ENCODE measurements at places on chromosomes 1 and 21. TPM values are rescaled to one million over a fixed set of nuclear protein-coding genes. Genes with fewer than 3 reads are reported as not detected.

GRCh38 chr1:98045211-98045766, 124.5 kb upstream of the DPYD start:
- peaks cover 87% of the 10 kb centered on the region for H3K27me3 ChIP-seq
- DNase-seq = peak; percentile 59
- no peaks in the 10 kb centered on the region for H3K36me3 ChIP-seq
- H3K4me1 ChIP-seq = peaks cover 32% of the 10 kb centered on the region
- no peak overlapping the region for H3K27ac ChIP-seq

DNA sequence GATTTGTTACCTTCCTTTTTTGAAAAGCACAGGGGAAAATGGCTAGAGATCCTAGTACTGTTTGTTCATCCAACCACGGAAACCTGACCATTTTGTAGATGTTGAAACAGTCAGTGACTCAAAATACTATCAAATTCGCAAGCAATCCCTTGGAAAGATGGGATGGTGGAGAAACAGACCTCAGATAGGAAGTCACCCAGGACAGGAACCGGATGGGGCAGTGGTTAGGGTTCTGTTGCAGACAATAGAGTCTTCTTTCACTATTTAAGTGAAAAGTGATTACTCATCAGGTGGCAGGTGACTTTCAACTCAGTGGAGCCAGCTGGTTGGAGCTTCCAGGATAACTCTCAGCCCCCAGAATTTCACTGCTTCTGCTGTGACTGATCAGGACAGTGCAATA, 17.0 kb downstream of the LHX4 start:
- peaks cover 33% of the 10 kb centered on the region for H3K4me1 ChIP-seq
- H3K36me3 ChIP-seq = no peaks in the 10 kb centered on the region
- H3K27me3 ChIP-seq = no peaks in the 10 kb centered on the region
- H3K4me3 ChIP-seq = no peak overlapping the region
- H3K27ac ChIP-seq = no peak overlapping the region
- DNase-seq = no peak

- no peaks in the 10 kb centered on the region for H3K27me3 ChIP-seq
- no peak overlapping the region for H3K27ac ChIP-seq
- no peaks in the 10 kb centered on the region for H3K4me1 ChIP-seq
- H3K4me3 ChIP-seq = no peak overlapping the region
- DNase-seq = no peak
- H3K36me3 ChIP-seq = no peaks in the 10 kb centered on the region
These were observed 14.7 kb downstream of the TMCO1 start for GRCh38 chr1:165753934-165754333.

DNA sequence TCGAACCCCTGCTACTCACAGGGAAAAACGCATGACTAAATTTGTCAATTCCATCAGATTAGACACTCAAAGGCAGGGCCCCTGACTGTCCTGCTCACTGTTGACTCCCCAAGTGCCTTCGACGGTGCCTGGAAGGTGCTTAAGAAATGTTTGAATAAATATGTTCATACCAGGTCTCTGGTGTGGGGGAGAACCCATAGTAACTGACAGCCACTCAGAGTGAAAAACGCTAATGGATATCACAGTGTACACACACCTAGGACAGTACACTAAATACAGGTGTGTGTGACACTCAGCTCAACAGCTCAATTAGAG, 39.7 kb upstream of the WASF2 start:
- no peak overlapping the region for H3K4me3 ChIP-seq
- DNase-seq = no peak

DNA sequence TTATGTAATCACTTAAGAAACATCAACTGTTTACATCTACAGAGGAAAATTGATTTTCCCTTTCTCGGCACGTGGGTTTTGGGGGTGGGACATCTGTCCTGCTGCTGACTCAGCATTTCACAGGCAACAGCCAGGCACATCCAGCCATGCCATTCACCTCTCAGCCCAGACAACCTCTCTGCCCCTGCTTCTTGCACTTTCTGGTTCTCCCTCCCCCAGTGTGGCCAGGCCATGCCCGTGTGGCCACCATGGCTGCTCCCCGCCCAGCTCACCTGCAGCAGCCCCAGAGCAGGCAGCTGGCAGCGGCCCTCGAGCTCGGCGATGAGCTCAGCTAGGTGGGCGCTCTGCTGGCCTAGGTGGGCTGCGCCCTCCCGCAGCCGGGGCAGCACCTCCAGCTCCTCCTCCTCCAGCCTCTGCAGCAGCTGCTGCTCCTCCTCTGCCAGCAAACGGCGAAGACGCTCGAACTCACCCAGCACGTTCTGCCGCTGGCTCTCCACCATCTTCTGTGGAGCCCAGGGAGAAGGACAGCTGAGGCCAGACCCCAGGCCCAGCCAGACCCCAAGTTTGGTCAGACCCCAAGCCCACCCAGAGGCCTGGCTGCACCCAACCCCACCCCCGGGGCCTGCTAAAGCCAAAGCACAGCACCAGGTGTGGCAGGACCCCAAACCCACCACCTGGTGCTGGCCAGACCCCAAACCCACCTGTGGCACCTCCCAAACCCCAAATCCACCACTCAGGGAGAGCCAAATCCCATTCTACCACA, 5.8 kb downstream of the TRIM11 start:
- no peaks in the 10 kb centered on the region for H3K27me3 ChIP-seq
- DNase-seq = no peak

GRCh38 chr1:113692342-113692741, 66.9 kb downstream of the PHTF1 start:
- H3K4me3 ChIP-seq = no peak overlapping the region
- DNase-seq = no peak
- no peak overlapping the region for H3K27ac ChIP-seq
- no peaks in the 10 kb centered on the region for H3K4me1 ChIP-seq

DNA sequence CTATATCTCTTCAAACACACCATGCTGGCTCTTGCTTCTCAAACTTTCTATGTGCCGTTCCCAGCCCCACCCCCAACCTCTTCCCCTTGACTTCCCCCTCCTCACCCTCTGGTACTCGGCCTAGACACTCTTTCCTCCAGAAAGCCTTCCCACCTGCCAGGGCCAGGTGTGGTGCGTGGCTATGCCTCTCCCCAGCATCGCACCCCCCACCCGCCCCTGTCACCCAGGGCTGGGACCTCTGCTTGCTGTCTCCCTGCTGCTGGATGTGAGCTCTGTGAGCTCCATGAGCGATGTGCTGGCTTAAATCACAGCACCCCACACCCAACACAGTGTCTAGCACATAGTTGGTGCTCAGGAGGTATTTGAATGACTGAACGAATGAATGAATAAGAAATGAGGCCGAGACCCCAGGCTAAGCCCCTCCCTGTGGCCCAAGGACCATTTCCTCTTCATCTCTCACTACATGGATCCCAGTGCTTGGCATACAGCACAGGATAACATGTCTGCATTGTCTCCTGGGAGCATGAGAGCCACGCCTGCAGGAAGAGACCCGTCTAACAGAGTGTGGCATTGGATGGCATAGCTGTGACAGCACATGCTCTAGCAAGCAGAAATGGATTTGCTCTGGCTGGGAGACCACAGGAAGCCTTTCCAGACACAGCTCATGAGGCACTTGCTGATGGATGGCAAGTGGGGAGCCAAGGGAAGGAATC, 19.7 kb downstream of the TNNT2 start:
- H3K36me3 ChIP-seq = no peaks in the 10 kb centered on the region
- no peak overlapping the region for H3K27ac ChIP-seq
- H3K4me3 ChIP-seq = no peak overlapping the region
- DNase-seq = no peak
- peaks cover 9% of the 10 kb centered on the region for H3K4me1 ChIP-seq
- H3K27me3 ChIP-seq = no peaks in the 10 kb centered on the region

DNA sequence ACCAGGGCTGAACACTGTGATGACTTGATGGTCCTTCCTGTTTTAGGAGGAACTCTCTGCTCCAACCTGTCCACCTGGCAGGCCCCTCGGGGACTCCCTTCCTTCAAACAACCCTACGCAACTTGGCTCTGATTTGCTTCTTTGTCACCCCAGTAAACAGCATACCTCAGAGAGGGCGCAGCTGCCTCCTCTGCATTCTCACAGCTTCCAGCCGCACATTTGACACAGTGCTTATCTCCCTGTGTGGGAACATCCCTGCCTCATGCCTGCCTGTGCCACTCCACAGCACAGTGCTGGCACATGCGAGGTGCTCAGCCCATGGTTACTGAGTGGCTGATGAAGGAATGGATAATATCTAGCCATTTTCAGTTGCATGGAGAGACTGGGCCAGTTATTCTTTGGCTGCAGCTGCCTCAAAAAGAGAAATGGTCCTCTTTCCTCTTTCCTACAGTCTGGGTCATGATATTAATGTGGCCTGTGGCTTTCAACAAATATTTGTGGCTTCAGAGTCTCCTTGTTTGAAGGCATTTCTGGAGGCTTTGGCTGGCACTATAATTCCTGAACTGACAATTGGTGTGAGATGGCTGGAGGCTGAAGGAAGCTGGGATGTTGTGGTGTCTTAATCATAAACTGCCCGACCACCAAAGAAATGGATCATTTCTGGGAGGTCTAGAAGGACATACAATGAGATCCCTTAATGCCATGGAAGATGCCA, 77.9 kb downstream of the TENT5C start:
- H3K4me1 ChIP-seq = no peaks in the 10 kb centered on the region
- no peaks in the 10 kb centered on the region for H3K27me3 ChIP-seq
- no peak for DNase-seq
- no peak overlapping the region for H3K4me3 ChIP-seq
- H3K36me3 ChIP-seq = no peaks in the 10 kb centered on the region

DNA sequence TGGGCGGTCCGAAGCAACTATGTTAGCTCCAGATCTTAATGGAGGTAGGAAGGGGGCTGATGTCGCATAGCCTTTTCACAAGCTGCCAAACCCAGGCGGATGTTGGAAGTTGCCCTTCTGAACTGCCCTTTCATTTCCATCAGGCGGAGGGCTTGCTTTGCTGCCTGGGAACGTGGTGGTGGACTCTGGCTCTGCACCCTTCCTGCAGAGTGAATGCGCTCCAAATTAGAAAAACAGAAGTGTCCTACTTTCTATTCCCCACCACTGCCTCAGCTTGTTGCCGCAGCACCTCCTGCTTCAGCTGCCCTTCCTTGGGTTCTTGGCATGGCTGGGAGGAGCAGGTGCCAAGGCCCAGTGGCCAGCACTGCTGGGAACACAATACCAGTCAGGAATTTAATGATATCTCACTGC, 60.6 kb downstream of the AK4 start:
- peaks cover 18% of the 10 kb centered on the region for H3K4me1 ChIP-seq
- H3K4me3 ChIP-seq = no peak overlapping the region
- peak overlapping the region; percentile 60 for H3K27ac ChIP-seq
- no peaks in the 10 kb centered on the region for H3K27me3 ChIP-seq

DNA sequence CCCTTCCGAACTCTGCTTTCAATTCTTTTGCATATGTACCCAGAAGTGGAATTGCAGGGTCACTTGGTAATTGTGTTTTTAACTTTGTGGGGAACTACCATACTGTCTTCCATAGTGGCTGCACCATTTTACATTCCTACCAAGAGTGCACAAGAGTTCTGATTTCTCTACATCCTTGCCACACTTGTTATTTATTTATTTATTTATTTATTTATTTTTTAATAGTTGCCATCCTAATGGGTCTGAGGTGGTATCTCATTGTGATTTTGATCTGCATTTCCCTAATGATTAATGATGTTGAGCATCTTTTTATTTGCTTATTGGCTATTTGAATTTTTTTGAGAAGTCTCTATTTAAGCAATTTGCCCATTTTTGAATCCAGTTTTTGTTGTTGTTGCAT, 422.4 kb downstream of the PTPRU start:
- H3K27me3 ChIP-seq = no peaks in the 10 kb centered on the region
- no peaks in the 10 kb centered on the region for H3K4me1 ChIP-seq
- no peaks in the 10 kb centered on the region for H3K36me3 ChIP-seq
- H3K4me3 ChIP-seq = no peak overlapping the region

- no peak overlapping the region for H3K4me3 ChIP-seq
- H3K27me3 ChIP-seq = no peaks in the 10 kb centered on the region
- no peaks in the 10 kb centered on the region for H3K36me3 ChIP-seq
- DNase-seq = no peak
- H3K4me1 ChIP-seq = no peaks in the 10 kb centered on the region
- H3K27ac ChIP-seq = no peak overlapping the region
These were observed 44.8 kb downstream of the ATP6V1G3 start for GRCh38 chr1:198495631-198496030.

- H3K4me3 ChIP-seq = peak overlapping the region; percentile 70
- peaks cover 48% of the 10 kb centered on the region for H3K4me1 ChIP-seq
- no peak overlapping the region for H3K27ac ChIP-seq
These were observed 2.1 kb downstream of the RYR2 start for GRCh38 chr1:237043846-237044636.

The CD1D gene
- 1.3 TPM for total RNA-seq

The OR6K3 gene
- total RNA-seq = not detected

The KCTD3 gene
- total RNA-seq = 60.3 TPM

The SPRR5 gene
- total RNA-seq = not detected

Measured in GM23338 (cell line).